ENCODE measurements at places on chromosomes 1 and 21. TPM values are rescaled to one million over a fixed set of nuclear protein-coding genes. Genes with fewer than 3 reads are reported as not detected.

IL19 gene
- total RNA-seq = not detected

TLCD4 gene
- 3.6 TPM for total RNA-seq

CEP170 gene
- total RNA-seq = 37.1 TPM

PRAMEF4 gene
- total RNA-seq = not detected

FCRL2 gene
- not detected for total RNA-seq

All from A549 treated with RU486 at 1 μM for 4 hours (cell line).